ENCODE measurements at places on chromosomes 4 and X.
A peak's percentile ranks its signal among the peaks of the same experiment; 100 is the strongest.

GRCh38 chrX:128106630-128107029 is 54.4 kb upstream of the ACTRT1 start:
- no peak for DNase-seq

DNA sequence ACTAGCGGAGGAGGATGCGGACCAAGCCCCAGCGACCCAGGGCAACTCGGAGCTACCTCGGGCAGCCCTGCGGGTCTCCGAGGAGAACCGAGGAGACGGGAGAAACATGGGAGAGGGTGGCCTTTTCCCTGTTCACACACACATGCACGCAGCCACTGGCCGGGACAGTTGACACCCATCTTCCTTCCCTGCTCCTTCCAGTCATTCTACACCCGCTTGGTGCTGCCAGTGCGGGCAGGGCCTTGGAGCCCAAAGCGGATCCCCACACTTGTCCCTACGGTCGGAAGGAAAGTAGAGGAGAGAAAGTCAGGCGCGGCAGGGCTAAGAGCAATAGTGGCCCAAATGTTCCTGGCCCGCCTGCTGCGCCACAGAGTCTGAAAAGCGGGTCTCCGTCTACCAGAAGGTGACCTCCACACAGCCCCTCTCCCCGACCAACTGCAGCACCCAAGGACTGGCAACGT is 1.1 kb upstream of the PPP3CA start:
- no peak for DNase-seq

DNA sequence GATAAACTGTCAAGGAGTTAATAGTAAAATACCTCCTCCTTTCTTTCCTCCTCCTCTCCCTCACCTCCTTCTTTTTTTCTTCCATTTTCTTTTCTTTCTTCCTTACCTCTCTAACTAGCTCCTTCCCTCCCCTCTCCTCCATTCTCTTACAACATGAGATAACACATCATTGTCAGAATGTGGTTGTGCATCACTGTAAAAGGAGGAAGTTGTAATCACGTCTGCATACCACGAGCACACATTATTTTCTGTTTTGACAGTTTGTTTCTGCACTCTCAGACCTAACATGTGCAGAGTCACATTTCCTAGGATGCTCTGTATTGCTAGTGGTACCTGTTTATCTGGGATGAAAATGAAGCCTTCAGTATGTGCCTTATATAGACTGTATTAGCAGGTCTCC is 9.1 kb downstream of the SLIT2 start:
- no peak for DNase-seq

DNA sequence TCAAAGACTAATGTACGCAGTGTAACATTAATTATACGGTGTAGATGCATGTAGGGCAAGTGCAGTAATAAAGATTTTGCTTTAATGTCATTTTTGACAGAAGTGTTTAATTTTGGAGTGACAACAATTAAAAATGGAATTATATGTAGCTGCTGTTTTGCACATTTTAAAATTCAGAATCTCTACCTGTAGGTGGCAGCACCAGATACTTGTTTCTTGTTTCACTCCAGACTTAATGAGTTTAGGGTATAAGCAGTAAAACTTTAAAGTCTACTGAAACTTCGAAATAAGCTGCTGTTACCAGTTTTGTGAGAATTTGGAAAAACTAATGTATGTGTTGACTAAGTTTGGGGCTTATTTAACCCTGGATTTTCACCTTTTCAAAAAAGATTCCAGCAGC is 144.9 kb downstream of the POLA1 start:
- no peak for DNase-seq

- peak; percentile 73 for DNase-seq
These were observed 40.2 kb downstream of the ATP10D start for GRCh38 chr4:47525154-47525819.

GRCh38 chr4:189511581-189511980 is 429.1 kb upstream of the FRG1 start:
- no peak for DNase-seq

DNA sequence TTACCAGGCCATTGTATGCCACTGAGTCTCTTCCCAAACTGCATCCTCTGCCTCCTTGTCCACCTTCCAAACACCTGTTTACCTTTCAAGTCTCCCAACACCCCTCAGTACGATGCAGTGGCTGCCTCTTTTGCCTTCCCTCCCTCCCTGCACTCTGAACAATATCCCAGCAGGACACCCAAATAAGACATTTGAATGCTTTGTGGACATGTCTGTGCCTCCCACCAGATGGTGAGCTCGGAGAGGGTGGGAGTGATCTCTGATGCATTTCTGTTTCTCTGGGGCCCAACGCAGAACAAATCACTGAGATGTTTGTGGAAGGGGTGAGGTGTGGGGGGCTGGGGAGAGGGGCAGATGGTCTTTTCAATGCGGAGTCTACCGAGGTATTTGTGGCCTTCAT is 33.4 kb downstream of the PJA1 start:
- DNase-seq: no peak

GRCh38 chr4:134057356-134057755 is 144.2 kb downstream of the PABPC4L start:
- no peak for DNase-seq

DNA sequence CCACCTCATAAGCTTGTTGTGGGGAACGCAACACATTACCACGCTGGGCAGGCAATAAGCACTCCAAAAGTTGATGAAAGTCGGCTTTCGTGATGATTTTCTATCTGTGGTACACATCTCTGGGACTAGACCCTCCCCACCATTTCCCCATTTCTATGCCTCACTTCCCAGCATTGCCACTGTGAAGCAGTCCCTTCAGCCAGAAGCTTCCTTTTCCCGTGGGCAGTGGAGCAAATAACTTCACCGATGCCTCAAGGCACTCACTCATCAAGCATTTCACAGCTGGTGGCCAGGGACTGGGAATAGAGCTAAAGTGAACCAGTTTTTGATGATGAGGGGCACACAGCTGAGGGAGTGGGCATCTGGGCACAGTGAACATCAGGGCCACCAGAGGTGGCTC is 18.9 kb downstream of the C4orf50 start:
- DNase-seq: no peak

GRCh38 chr4:185566972-185567371 is 31.7 kb upstream of the PDLIM3 start:
- no peak for DNase-seq

DNA sequence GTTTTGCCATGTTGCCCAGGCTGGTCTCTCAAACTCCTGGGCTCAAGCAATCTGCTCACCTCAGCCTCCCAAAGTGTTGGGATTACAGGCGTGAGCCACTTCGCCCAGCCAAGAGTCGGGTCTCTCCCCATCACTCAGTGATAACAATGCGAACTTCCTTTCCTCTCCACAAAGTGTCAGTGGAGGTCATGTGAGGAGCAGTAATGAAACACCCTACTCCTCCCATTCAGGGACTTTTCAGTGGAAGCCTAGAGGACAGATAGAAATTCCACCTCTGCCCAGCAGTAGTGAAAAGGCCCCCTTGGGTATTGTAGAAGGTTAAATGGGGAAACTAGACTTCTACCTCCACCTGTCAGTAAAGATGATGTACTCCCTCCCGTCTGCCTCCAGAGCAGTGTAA is 141.9 kb upstream of the STK26 start:
- no peak for DNase-seq

GRCh38 chr4:74054483-74055047 is 16.1 kb upstream of the CXCL3 start:
- DNase-seq: no peak

GRCh38 chrX:75623535-75623934 is 100.7 kb upstream of the ZDHHC15 start:
- no peak for DNase-seq

GRCh38 chrX:80812176-80812575 is 2.5 kb upstream of the BRWD3 start:
- DNase-seq: no peak

GRCh38 chr4:111678908-111679307 is 466.3 kb upstream of the FAM241A start:
- no peak for DNase-seq

- no peak for DNase-seq
These were observed 82.2 kb downstream of the EFHC2 start for GRCh38 chrX:44261286-44261685.

GRCh38 chr4:171594293-171594692 is 218.9 kb upstream of the GALNTL6 start:
- no peak for DNase-seq

GRCh38 chrX:135944486-135944885 is 29.3 kb downstream of the MMGT1 start:
- no peak for DNase-seq

DNA sequence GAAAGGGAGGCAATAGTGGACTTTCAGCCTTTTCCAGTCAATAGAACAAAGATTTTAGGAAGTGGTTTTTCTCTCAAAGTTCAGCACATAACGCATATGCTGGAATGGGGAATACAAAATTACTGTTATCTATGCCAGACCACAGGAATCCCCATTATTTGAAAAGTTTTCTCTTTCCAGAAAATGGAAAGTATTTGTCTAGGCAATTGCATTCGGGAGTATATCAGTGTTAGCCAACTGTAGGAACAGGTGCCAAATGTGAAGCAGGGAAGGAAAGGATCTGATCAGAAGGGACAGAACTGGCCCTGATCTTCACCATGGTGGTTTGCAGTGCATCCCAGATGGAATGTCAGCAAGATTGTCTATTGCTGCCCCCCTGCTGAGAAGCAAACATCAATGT is 213.6 kb downstream of the CPE start:
- DNase-seq: no peak

DNA sequence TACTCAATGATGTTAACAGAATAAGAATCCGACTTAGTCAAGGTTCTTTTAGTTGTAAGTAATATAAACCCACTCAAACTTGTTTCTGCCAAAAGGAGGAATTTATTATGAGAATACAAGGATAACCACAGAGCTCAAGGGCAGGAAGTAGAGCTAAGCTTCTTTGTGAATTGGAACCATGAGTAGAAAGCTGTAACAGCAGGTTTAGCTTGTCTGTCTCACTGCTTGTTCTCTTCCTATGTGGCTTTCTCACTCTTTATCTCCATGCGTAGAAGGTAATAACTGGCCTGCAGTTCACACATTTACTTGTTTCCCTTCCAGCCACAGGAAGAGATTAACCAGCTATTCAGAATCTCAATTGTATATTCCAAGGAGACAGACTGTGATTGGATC is 378.3 kb downstream of the PPP1R2C start:
- no peak for DNase-seq

DNA sequence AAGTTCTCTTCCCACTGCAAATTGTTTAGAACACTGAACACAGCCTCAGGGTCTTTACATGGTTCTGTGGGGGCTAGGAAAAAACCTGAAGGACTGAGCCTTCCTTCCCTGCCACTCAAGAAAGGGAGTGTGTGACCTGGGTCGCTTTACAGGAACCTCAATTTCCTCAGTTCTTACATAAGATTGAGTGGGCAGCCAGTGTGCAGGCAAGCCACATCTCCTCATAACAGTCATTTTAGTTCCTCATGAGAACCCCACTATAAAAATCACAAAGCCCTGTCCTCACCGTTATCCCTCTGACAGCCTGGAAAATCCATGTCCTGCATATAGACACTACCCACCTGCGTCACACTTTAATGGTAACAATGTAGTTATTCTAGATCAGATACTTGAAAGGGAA is 2.1 kb upstream of the ETDC start:
- DNase-seq: no peak

DNA sequence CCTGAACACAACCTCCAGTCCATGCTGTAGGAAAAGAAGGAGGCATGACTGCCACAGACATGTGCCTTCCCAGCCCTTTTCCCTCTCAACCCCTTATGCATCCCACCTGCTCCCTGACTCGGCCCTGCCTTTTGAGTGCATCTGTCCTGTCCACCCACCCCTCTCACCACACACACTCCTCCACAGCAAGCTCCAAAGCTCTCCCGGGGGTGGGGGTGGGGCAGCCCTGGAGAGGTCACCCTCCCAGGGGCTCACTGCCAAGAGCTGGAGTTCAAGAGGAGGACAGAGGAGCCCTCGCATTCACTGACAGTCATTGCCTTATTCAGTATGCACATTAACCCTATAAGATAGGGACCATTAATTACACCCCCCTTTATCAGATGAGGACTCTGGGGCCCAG is 46.6 kb upstream of the MAMLD1 start:
- DNase-seq: no peak

GRCh38 chr4:150264595-150265161 is 186.4 kb downstream of the DCLK2 start:
- DNase-seq: no peak
